ENCODE measurements at places on chromosomes 16 and 17.

DNA sequence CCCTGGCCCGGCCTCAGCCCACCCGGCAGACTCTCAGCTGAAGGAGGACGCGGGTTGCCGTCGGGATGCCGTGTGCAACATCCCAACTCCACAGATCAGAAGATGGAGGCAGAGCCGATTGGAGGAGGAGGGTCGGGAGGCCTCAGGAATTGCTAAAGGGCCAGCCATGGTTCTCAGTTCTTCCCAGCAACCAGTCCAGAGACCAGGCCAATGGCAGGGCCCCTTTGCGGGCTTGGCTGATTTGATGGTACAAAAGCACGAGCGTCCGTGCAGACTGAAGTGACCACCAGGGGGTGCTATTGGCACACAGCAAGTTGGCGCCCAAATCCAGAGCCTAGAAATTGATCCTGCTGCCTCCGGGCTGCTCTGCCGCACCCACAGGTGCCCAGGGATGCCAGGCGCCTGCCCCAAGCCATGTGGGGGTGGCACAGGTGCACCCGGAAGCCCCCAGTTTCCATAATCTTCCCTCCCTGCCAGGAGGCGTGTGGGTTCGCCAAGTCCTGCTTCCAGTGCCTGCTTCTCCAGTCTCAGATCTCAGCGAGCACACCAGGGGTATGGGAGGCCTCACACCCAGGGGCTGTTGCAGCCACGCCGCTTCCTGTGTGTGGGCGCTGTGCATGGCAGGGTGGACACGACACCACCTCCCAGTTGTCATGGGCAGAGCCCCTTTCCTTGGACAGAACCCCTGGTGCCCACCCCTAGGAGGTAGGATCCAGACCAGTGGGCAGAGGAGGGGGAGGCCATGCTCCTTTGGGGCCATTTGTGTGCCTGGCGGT is 7.1 kb upstream of the TEX19 start:
- peak; percentile 86 for DNase-seq

- DNase-seq, result no peak
Observed at GRCh38 chr17:35185849-35186248, 8.3 kb downstream of the SLC35G3 start.

- DNase-seq, result no peak
Observed at GRCh38 chr16:21053590-21053989, 97.1 kb downstream of the DNAH3 start.

- no peak for DNase-seq
Observed at GRCh38 chr16:73170612-73171038, 122.7 kb upstream of the ZFHX3 start.

DNA sequence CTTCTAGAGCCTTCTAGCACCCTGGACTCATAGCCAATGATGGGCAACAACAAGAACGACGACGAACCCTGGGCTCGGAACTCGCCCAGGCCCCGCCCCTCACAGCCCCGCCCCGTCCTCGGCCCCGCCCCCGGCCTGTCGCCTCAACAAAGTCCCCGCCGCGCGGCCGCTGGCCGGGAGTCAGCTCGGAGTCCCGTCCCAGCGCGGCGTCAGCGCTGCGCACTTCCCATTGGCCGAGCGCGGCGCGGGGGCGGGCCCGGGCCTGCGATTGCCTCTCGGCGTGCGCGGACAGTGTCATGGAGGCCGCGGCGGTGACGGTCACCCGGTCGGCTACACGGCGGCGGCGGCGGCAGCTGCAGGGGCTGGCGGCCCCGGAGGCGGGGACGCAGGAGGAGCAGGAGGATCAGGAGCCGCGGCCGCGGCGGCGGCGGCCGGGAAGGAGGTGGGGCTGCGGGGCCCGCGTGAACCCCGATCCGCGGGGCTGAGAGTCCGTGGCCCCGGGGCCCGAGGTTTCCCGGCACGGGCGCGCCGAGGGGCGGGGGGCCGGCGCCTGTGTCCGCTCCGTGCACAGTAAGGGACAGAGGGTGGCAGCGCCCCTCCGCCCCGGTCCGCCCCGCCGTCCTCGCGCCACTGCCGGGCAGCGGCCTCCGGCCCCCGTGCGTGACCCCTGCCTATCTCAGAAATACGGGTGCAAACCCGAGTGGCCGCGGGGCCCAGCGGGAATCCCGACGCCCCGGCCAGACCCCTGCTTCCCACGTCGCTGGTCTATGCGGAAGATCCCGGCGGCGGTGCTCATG is at the start of gene ENGASE:
TSS of gene ENGASE (plus strand) at position 176 of the 797 bp plus-strand sequence. CDS start at position 297, 121 bp downstream.
- peak; percentile 94 for DNase-seq

DNA sequence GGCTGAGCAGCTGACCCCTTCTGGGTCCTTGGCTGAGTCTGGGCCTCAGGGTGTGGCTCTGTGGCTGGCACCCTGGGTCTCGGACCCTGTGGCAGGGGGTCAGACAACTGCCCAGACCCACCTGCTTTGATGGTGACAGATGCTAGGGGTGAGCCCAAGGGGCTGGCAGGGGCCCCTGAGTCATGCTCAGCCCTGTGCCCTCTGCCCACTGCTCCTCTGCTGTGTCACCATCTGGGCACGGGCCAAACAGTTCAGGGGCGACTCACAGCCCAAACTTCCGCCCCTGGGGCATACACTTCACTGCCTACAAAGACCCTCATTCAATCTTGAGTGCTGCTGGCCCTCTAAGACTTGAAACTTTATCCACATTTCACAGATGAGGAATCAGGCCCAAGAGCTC is 5.7 kb downstream of the ADGRG1 start:
- DNase-seq, result no peak

DNA sequence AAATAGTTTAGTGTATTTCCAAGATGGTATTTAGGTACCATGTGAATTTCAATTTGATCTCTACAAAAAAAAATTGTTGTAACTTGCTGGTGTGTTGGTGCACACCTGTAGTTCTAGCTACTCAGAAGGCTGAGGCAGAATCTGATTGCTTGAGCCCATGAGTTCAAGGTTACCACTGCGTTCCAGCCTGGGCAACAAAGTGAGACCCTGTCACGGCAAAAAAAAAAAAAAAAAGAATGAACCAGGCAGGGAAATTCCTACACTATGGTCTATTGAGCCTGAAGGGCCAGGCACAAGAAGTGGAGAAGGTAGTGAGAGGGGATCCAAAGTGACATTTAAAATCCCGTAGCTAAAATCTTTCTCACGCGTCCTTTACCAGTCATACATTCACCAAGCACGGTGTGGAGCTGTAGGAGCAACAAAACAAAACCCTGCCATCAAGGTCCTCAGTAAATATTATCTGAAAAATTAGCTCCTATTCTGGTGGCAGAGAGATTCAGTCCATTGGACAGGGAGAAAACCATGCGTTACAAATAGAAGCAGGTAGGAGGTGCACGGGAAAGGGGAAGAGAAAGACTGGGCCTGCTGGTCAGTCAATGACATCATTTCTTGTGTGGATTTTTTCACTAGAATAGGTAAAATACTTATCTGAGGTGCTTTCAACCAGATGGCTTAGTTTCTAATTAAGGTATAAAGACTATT is 27.3 kb downstream of the TXNDC11 start:
- DNase-seq, result no peak

GRCh38 chr17:48139944-48140343 is 32.4 kb downstream of the SNX11 start:
- no peak for DNase-seq

DNA sequence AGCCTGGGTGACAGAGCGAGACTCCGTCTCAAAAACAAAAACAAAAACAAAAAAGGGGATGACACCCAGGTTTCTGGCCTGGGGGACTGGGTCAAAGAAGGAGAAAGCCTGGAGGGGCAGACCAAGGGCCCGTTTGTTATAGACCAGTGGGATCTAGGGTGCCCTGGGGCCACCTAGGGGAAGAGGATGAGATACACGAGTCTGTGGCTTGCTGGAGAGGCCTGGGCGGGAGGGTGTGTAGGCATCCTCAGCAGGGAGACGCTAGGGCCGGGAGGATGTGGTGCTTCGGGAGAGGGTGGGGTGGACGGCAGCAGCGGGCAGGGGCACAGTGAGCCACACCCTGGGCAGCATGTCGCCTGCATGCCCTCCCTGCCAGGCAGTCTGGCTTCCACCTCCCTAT is 17.1 kb upstream of the CRK start:
- DNase-seq, result no peak

DNA sequence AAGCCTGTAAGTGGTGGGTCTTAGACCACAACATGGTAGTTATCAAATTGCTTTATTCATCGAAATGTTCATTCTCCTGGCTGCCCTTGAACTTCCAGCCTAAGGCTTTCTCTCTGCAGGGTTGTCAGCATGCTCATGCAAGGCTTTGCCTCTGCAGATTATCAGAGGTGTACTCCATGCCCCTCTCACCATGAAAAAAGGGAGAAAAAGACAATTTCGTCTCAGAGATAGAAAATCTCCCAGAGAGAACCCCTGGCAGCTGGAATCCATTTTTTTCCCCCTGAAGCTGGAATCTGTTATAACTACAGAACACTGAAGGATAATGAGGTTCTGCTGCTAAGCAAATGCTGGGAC is 33.9 kb upstream of the METTL9 start:
- no peak for DNase-seq

GRCh38 chr17:47674499-47674898 is 19.5 kb upstream of the TBKBP1 start:
- no peak for DNase-seq

- no peak for DNase-seq
Observed at GRCh38 chr16:16828913-16829398, 450.0 kb downstream of the NPIPA7 start.

DNA sequence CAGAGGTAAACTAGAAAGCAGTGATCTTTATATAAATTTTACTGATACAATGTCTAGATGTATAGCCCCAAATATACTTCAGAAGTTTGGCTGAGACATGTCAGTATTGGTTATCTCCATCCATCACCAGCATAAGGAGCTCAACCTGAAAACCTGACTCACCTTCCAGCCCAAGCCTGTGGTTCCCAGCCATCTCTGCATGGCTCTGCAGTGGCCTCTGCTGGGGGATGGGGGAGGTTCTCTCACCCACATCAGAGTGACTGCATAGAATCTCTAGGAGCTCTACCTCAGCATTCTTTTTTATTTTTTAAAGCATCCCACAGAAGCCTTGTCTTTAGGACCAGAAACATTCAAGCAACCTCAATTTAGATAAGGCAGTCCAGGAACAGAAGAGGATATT is 27.3 kb downstream of the USP7 start:
- DNase-seq, result peak; percentile 33

DNA sequence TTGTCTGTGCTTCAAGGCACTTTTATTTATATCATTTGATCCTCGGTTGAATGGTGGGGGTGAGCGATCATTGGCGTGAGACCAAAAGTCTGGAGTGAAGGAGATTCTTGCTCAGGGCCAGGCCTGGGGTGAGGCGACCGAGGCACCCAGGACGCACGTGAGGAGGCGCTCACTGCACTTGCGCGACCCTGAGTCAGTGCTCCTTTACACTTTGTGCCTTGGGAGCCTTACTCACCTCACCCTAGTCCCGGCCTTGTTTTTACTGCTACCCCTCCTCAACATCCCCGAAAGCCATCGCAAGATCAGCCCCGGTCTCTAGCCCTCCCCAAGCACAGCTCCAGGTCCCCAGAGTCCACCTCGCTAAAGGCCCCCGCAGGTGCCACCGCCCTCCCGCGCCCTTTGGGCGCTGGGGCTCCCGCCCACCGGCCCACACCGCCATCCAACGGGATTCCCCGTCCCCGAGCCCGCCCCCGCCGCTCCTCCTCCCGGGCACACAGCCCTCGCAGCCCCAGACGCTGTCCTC is 496 bp downstream of the EZH1 start:
- peak; percentile 80 for DNase-seq

- peak; percentile 96 for DNase-seq
Observed at GRCh38 chr16:81592353-81592866, 147.8 kb downstream of the CMIP start.

- peak; percentile 43 for DNase-seq
Observed at GRCh38 chr16:57899771-57900661, 70.9 kb downstream of the CNGB1 start.

DNA sequence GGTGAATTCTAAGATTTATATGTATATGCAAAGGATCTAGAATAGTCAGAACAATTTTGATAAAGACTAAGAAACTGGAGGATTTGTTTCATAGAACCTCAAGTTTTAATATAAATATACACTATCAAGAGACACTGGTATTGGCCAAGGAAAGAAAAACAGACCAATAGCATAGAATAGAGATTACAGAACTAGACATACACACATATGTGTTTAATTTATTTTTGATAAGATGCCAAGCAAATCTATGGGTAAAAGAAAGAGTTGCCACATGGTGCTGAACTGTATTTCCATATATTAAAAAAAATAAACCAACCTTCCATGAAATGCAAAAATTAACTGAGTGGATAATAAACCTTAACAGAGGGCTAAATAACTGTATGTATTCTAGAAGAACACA is 27.9 kb upstream of the LRRC37A3 start:
- DNase-seq, result no peak
